ENCODE measurements at places on chromosomes 2 and 18.

GRCh38 chr2:190340369-190340768 lies 3.0 kb upstream of the INPP1 start:
- DNase-seq: no peak

DNA sequence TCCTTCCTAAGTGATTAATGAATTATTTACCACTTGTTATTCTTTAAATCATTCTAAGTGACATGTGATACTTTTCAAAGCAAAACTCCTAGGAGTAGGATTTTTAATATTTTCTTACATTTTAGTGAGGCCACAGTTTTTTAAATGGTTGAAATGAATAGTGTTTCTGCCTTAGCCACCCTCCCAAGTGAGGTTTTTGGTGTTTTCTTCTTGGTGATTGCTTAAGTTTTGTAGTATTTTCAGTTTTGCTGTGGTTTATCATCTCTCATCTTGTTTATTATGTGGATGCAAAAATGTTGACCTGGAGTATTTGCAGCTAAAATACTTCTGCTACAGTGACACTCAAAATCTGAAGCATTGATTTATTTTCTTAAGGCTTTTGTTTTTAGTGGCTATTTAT lies 9.8 kb downstream of the AFTPH start:
- no peak for DNase-seq

DNA sequence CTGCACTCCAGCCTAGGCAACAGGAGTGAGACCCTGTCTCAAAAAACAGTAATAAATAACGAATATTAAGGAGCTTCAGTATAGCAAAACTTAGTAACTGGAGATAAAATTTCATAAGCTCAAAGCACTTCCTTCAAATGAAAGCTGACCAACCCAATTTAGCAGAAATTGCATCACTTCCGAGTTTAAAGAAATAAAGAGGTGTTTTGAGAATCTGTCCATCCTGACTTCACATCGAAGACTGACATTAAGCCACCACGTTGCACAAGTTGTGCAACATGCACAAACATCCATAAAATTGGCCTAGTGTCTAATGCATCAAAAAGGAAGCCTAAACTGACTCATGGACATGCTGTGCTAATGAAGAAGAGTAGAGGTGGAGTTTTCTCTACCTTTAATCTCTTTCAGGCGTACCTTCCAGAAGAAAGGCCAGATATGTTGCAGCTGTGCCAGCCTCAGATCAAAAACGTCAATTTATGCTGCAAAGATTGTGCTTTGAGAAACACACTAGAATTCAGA lies 7.7 kb upstream of the DSG3 start:
- DNase-seq: no peak

GRCh38 chr2:128591861-128592822 lies 273.5 kb upstream of the HS6ST1 start:
- DNase-seq: no peak

DNA sequence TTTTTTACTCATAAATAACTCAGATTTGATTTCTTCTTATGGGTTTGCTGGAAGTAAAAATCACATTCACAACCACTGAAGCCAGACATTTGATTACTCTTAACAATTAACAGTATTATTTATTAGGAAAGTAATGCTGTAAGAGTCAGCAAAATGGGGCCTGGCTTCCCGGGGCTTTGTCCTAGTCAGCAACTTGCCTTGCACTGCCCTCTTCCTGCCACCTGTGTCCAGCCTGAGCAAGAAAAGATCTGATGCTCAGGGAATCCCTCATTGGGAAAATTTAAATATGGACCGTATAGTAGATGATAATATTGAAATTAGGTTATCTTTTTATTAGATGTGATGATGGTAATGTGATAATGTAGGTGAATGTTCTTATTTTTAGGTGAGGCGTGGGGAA lies 30.8 kb upstream of the ACYP2 start:
- DNase-seq: no peak

GRCh38 chr2:127313406-127313805 lies 19.5 kb upstream of the ERCC3 start:
- DNase-seq: peak; percentile 1

GRCh38 chr2:205814039-205814364 lies 131.7 kb downstream of the NRP2 start:
- no peak for DNase-seq

- no peak for DNase-seq
Measured at GRCh38 chr2:102594445-102595016, 24.8 kb upstream of the SLC9A2 start.

DNA sequence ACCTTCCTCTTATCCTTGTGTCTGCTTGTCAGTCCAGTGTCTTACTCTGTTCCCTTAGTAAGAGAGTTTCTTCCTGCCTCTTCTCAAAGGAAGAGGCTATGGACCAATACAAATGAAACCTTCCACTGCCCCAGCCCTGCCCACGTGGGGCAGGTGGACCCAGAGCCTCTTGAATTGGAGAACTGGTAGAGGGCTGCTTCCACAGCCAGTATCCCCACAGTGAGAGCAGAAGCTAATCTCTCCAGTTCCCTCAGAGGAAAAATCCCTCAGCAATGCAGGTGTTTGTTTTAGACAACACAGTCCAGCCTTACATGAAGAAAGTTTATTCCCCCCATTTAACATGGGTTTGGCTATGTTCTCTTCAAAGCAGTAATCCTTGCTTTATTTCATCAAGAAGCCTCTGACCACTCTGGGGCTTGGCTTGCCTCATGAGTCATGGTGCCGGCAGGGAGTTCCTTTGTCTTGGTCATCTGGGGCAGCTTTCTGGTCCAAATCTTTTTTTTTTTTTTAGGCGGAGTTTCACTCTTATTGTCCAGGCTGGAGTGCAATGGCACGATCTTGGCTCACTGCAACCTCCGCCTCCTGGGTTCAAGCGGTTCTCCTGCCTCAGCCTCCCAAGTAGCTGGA lies 6.5 kb upstream of the CYBRD1 start:
- no peak for DNase-seq

GRCh38 chr2:144414324-144414845 lies 105.5 kb downstream of the ZEB2 start:
- DNase-seq: no peak

DNA sequence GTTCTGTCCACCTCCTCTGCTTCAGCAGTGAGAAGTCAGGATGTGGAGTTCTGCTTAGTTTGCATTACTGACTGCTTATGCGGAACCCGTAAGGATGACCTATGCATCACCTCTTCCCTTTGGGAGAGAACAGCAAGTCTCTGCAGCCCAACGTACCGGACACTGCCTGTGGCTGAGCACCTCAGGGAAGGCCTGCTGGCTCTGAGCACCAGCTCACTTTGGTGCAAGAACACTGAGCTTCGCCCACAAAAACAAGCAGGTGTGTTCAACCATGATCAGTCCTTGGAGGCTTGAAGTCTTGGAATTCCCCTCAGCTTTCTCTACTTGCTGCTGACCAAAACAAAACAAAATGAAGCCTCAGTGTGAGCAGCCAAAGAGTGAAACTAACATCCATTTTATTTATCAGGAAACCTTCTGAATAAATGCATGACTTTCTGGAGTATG lies 52.7 kb upstream of the NCK2 start:
- DNase-seq: no peak

DNA sequence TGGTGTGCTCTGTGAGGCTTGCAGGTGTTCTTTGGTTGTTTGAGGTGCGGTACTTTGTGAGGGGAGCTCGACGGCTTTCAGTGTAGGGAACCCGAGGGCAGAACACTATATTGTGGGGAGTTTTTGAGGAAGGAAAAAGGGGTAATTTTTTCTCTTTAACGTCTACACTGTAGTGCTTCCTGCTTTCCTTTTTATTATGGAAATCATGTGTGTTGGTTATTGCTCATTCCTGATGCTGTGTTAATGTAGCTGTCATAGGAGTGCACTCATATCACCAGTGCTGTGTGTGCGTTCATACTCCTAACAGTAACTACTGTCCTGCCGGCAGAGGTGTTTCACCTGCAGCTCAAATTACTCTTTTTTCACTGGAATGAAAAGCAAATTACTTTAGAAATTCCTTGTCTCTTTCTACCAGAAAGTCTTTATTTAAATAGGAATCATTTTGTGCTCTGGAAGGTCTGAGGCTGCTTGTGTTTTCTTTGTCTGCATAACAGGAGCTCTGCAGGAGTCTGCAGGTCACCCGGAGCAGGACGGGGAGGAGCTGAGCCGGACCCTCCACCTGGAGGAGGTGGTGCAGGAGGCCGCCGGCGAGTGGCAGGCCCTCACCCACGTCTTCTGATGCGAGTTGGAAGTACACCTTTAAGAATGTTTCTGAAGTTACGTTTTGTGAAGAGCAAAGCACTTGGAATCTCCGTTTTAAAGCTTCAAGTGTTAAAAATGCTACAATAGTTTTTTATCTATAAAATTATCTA lies 145.5 kb downstream of the ZNF236 start:
- DNase-seq: no peak

DNA sequence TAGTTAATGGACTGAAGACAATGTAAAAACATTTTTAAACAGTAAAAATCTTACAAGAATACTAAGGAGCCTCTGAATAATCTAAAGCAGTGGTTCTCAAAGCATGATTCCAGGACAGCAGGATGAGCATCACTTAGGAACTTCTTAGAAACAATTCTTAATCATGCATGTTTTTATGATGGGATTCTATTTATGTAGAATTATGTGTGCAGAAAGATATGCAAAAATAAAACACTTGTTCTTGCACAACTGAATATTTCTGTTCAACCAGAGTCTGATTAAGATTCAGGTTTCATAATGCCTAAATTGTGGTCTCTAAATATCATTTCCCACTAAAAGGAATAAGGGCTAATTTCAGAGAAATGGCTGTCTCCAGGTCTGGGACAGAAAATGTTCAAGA lies 69.2 kb upstream of the MTIF2 start:
- no peak for DNase-seq

- no peak for DNase-seq
Measured at GRCh38 chr18:79506191-79507075, 110.7 kb downstream of the NFATC1 start.

DNA sequence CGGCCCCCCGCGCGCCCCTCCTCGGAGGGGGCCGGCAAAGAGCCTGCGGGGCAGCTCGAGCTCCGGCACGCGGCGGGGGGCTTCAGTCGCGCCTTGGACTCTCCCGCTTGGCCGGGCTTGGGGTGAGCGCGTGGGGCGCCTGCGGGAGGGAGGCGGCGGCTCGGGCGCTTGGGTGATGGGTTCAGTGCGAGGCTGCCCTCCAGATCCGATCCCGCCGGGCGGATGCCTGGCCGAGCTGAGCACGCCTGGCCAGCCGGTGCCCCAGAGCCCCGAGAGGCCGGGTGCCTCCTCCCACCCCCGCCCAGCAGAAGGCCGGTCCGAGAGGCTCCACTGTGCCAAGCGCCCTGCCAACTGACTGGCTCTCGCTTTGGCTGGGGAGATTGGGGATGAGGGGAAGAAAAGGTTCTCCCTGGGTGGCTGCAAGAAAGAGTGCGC lies 273 bp upstream of the NXPH2 start:
- no peak for DNase-seq

DNA sequence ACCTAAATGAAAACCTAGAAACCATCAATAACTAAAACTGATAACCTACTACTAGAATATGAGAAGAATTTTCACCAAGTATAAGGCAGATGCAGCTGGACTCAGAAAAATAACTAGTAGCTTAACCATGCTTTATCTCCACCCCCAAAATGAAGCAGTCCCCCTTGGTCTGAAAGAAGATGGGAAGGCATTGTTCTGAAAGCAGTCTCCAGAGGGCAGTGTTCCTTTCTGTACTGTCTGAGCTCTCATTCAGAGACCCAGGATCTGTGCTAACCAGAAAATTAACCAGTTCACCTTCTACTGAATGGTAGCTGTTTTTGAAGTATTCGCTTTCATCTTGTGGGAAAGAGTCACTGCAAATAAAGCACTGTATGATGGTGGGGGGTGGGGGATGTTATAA lies 273.0 kb downstream of the PDE11A start:
- DNase-seq: no peak

DNA sequence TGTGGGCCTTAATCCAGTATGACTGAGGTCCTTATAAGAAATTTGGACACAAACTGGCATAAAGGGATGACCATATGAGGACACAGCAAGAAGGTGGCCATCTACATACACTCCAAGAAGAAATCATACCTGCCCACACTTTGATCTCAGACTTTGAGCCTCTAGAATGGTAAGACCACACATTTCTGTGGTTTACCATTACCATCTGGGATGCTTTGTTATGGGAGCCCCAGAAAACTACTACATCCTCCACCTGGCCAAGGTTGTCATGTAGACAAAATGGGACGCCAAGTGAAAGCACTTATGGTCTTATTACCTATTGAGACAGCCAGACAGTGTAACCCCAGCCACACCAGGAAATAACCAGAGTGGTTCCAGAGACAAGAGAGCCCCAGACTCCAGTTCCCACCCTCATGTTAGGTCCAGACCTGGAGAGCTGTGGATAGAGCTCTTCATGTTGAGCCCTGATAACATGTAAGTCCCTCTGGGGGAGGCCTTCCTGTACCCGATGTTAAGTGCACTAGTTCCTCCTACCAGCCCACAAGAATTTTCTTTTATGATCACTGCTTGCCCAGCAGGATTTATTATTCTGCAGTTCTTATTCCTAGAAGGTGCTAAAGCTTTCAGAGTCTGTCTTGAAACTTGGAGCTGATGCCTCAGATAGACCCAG lies 4.6 kb upstream of the ADD2 start:
- no peak for DNase-seq

DNA sequence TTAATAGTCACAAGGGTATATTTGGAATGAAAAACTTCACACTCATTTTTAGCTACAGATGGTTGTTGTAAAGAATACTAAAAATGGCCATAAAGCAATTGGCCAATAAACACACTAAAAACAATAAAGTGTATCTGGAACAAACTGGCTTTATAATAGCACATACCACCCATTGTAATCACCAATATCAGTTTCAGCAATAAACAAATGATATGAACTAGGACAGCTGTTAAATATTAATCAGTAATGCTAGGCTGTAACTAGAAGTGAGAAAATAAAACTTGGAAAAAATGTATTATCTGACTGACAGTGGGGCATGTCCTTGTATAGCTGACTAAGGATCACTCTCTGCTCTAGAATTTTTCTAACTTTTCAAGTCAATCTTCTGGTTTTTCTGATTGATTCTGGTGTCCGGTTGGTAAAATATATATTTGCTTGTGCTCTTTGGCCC lies 312.5 kb downstream of the RND3 start:
- no peak for DNase-seq

DNA sequence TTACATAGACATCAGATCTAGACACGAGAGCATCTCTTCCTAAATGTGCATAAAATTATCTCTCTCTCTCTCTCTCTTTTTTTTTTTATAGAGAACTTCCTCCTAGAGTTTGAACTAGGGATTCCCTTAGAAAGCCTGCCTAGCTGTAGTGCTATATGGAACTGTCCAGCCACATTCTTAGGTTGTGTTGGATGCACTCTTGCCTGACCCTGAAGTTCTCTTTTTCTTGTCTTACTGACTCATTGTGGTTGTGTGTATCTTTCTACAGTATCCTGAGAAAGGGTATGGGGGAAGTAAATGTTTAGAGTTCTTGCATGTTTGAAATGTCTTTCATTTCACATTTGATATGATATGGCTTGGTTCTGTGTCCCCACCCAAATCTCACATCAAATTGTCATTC lies 368.2 kb downstream of the CDH2 start:
- no peak for DNase-seq

DNA sequence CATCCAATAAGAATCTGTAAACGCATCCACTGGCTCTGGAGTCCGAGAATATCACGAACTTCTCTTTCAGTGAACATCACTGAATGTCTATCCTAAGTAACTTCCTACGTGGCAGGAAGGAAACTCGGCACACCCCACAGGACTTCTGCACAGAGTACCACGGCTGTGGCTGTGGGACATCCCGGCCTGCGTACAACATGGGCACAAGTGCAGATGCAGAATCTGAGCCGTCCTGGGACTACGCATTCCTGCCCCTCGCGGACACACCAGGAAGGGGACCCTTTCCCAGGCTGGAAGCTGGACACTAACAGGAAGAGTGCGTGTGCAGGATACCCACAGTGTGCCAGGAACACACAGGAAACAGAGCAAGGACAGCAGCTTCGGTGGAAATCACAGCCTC lies 60.6 kb downstream of the ZNF516 start:
- no peak for DNase-seq

GRCh38 chr2:77418537-77418936 lies 103.6 kb downstream of the LRRTM4 start:
- no peak for DNase-seq

Measured in CD4-positive, alpha-beta T cell treated with Interleukin-21 for 1 hour (primary cell).